ENCODE measurements at places on chromosomes 2 and 18. TPM values are rescaled to one million over a fixed set of nuclear protein-coding genes. Genes with fewer than 3 reads are reported as not detected.

Gene PDE1A
- total RNA-seq, result 4.2 TPM

Gene CNGA3
- 1.3 TPM for total RNA-seq

Gene TCF7L1
- total RNA-seq, result 4.3 TPM

Gene DSC2
- total RNA-seq, result 8.9 TPM

Gene ZSWIM2
- not detected for total RNA-seq

Gene ZNF513
- 22.1 TPM for total RNA-seq

Gene COLEC11
- total RNA-seq, result 15.3 TPM

Gene MALL
- 10.4 TPM for total RNA-seq

Gene ICOS
- total RNA-seq, result not detected

DNA sequence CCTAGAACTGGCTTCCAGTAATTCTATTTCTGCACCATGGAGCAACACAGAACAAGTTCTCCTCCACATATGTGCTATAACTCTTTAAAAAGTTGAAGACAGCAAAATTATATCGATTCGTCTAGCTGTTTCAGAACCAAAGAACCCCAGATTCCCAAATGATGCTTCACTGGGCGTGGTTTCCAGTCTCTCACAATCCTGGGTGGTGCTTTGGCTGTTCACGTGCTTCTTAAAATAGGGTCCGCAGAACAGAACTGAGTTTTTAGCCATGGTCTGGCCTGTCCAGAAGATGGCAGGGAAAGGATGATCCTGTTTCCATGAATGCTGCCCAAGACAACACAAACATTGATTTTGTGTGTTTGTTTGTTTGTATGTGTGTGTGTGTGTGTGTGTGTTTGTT, 37.6 kb upstream of the PARD3B start:
- no peak for DNase-seq

DNA sequence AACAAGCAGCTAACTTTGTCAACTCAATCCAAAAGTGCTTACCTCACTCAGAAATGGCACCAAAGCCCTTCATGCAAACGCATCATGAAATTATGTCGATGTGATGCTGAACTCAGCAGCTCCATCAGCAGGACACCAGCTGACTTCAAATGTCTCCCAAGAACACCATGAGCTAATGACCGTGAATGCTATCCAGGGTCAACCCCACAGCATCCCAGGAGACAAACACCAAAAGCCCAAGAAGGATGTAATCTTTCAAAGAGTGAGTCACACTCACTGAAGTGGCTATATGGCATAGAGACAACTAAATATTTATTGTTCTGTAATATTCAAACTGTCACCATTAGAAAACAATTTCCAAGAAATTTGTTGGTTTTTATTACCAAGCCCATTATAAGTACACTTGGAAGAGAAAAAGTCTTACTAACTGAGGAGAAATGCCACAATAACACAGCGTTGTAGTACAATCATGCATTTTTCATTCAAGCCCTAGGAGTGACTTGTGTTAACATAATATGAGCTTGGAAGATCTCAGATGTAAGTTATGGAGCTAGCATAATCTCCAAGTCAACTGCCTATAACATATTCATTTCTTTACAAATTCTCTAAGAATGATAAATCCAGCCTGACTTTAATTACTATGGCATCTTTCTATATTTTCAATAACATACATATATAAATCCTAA, 165.0 kb upstream of the CCDC68 start:
- no peak for DNase-seq

DNA sequence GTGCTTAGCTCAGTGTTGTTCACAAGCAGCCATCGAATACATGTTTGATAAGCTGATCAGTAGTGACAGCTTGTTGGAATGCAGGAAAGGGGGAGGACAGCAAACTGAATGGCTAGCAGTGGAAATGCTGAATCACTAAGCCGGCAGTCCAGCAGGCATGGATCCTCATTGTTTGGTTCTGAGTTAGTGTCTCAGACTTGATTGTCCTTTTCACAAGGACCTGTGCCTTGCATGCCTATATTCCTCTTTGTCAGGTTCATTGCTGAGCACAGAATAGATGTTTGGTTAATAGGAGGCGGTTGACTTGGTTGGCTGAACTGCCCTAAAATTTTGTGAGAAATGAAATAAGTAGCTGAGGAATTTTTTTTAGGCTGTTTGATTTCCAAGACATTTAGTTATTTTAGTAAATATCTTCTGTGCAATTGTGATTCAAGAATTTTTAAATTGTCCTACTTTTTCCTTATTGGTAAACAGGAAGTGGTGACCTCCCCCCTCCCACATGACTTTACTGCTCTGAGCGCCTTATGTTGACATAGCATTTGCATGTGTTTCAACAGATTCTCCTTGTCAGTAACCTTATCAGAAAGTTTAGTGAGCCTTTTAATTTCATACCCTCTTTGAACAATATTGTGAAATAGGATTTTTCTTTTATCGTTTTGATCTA, 21.4 kb upstream of the STON1 start:
- peak; percentile 45 for DNase-seq

DNA sequence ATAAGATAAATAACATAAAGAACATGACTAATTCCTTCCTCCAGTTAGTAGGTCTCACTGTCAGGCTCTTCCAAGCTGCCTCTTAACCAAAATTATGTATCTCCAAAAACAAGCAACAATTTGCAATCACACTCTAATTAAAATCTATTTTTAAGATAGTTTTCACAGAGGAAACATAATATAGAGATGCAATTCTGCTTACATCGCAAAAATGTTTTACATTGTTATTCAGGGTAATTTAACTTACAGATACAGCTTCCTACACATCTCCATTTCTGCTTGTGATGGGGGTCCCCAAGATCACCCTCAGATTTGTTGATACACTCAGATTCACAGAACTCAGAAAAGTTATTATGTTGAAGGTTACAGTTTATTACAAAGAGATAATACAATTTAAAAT, 115.5 kb downstream of the DSC3 start:
- DNase-seq, result no peak

DNA sequence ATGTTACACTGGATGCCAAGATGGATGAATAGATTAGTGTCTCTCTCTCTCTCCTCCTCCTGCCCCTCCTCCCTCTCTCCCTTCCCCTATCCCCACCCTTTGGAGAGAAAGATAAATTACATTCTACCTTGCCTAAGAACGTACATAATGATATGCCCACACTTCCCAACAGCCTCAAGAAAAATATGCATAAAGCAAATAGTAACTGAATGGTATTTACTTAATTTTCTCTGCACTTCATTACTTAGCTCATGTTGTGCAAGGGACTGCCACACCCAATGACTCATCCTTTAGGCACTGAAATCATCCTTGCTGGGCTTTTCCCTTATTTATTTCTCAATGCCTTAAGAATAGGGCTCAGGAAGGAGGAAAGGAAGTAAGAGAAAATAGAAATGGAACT, 137.3 kb upstream of the PID1 start:
- peak; percentile 58 for DNase-seq

- peak; percentile 92 for DNase-seq
Observed at GRCh38 chr2:130864830-130865800, 28.4 kb downstream of the ARHGEF4 start.

DNA sequence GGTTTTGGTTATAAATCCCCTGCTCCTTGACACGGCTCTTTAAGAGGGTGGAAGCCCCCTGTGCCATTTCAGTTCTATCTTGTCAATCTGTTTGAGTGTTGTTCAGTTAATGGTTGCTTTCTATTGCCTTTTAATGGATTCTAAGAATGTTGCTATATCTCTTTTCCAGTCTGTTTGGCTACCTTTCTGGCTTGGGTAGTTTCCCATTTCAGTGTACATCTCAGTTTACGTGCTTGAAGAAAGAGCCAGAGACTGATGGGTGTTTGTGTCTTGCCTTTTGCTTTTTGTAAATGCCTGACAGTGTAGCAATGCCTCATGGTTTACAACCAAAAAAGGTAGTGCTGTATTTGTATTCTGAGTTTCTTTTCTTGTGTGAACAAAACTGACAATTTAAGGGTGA, 45.3 kb downstream of the SPATS2L start:
- no peak for DNase-seq

GRCh38 chr2:78077633-78078032, 555.5 kb upstream of the LRRTM4 start:
- DNase-seq, result no peak

- no peak for DNase-seq
Observed at GRCh38 chr18:78906066-78906465, 73.6 kb upstream of the SALL3 start.

GRCh38 chr18:68779169-68779568, 18.7 kb upstream of the CCDC102B start:
- DNase-seq, result no peak

- no peak for DNase-seq
Observed at GRCh38 chr2:66602341-66602740, 167.4 kb downstream of the MEIS1 start.

DNA sequence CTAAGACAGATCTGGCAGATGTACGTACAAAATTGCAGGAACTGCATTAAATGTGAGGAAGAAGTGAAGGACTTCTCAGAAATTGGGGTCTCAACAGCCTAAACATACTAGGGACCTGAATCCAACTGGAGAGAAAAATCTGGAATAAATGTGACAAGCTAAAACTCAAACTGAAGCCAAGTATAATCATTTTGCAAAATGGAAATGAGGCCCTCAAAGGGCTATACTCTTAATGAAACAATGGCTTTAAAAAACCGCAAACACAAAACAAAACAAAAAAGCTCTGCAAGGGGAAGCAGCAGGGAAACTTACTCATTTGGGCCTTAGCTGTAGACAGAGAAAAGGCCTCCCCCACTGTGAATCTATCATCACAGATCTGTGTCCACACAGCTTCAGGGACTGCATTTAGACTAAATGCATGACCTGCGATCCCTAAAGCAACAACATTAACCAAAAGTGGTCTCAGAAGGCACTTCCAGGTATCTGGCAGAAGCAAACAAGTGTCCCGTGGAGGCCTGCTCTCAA, 63.2 kb downstream of the CCBE1 start:
- DNase-seq, result no peak

GRCh38 chr2:167297292-167297691, 409.0 kb downstream of the XIRP2 start:
- no peak for DNase-seq

- DNase-seq, result no peak
Observed at GRCh38 chr2:42169874-42170521, 845 bp downstream of the EML4 start.

GRCh38 chr2:145649061-145649460, 1129.1 kb upstream of the ZEB2 start:
- DNase-seq, result no peak

GRCh38 chr2:231512222-231512621, 18.0 kb downstream of the NMUR1 start:
- DNase-seq, result no peak

GRCh38 chr18:23406271-23406787, 46.8 kb upstream of the RIOK3 start:
- DNase-seq, result no peak

- no peak for DNase-seq
Observed at GRCh38 chr2:136765256-136766072, at the start of gene THSD7B. Gene THSD7B, plus strand, starts transcription at chr2:136765545. Its CDS starts 116,634 bp downstream, at chr2:136882179.

Data from body of pancreas (tissue), 4 donors.